Natural killer cell treated with Interleukin-12 subunit alpha and Interleukin-12 subunit beta and Interleukin-15 and Interleukin-18, amount 100 ng/mL, for 72 hours (primary cell): ENCODE measurements at places on chromosomes 7 and 10. TPM values are rescaled to one million over a fixed set of nuclear protein-coding genes. Genes with fewer than 3 reads are reported as not detected.
A peak's percentile ranks its signal among the peaks of the same experiment; 100 is the strongest.

DNA sequence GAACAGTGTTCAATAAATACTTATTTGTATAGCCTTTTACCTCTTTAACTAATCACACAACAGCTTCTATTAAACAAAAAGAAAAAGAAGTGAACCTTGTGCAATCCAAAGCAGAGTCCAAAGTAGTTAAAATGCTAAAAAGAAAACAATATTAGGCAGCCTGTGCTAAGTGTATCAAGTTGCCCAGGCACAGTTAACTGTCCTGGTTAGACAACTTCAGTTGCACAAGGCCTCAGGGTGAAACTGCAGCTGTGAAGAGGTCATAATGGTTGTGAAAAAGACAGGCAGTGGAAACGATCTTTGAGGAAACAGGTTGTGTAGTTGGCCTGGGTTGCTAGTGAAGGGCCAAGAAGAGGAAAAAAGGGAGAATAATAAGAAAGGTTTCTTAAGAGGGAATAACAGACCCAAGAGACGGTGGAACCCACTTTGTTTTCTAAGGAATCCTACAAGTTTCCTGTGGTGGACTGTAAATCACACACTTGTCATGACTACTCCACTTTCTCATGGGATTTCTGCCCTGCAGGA is 6.0 kb upstream of the CROT start:
- peaks cover 6% of the 10 kb centered on the region for H3K36me3 ChIP-seq
- no peak overlapping the region for H3K4me3 ChIP-seq
- H3K27me3 ChIP-seq = no peaks in the 10 kb centered on the region
- DNase-seq = no peak
- peaks cover 27% of the 10 kb centered on the region for H3K4me1 ChIP-seq

GRCh38 chr7:137390076-137390475 is 46.5 kb upstream of the PTN start:
- no peak overlapping the region for H3K4me3 ChIP-seq
- H3K4me1 ChIP-seq = no peaks in the 10 kb centered on the region
- no peak for DNase-seq
- H3K27me3 ChIP-seq = no peaks in the 10 kb centered on the region

- no peak overlapping the region for H3K27ac ChIP-seq
- peaks cover 2% of the 10 kb centered on the region for H3K27me3 ChIP-seq
- no peak for DNase-seq
- H3K36me3 ChIP-seq = no peaks in the 10 kb centered on the region
- H3K4me1 ChIP-seq = no peaks in the 10 kb centered on the region
- no peak overlapping the region for H3K4me3 ChIP-seq
Measured at GRCh38 chr10:47175181-47176123, 124.5 kb upstream of the GDF10 start.

DNA sequence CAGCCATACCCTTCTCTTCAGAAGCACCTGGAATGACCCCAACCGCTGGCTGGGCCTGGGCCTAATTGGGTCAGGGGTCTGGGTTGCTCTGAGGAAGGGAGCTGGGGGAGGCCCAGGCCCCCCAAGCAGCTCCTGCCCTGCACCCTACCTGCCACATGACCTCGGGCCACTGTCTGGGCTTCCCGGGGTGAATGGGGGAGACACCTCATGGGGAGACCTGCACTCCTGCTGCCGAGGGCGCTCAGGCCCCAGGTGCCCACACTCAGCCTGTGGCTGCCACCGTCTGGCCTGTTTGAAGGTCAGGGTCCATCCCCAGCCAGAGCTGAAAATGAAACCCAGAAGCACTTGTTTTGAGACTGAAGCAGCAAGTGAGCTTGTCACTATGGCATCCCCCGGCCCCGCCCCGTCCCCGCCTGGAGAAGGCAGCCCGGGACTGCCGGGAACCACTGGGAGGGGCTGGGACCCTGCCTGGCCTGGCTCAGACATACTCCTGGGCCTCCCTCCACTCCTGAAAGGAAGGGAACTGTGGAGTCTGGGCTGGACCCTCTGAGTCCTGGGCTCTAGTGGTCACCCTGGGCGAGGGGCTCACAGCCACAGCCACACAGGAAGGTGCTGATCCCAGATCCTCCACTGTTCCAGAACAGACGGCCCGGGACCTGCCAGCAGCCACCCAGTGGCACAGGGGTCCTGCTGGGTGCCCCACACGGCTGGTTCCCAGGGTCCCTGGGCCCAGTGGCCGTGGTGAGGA is 7.4 kb upstream of the MICALL2 start:
- peaks cover 5% of the 10 kb centered on the region for H3K4me1 ChIP-seq
- no peak overlapping the region for H3K4me3 ChIP-seq
- H3K27ac ChIP-seq = no peak overlapping the region
- no peak for DNase-seq
- H3K27me3 ChIP-seq = no peaks in the 10 kb centered on the region

DNA sequence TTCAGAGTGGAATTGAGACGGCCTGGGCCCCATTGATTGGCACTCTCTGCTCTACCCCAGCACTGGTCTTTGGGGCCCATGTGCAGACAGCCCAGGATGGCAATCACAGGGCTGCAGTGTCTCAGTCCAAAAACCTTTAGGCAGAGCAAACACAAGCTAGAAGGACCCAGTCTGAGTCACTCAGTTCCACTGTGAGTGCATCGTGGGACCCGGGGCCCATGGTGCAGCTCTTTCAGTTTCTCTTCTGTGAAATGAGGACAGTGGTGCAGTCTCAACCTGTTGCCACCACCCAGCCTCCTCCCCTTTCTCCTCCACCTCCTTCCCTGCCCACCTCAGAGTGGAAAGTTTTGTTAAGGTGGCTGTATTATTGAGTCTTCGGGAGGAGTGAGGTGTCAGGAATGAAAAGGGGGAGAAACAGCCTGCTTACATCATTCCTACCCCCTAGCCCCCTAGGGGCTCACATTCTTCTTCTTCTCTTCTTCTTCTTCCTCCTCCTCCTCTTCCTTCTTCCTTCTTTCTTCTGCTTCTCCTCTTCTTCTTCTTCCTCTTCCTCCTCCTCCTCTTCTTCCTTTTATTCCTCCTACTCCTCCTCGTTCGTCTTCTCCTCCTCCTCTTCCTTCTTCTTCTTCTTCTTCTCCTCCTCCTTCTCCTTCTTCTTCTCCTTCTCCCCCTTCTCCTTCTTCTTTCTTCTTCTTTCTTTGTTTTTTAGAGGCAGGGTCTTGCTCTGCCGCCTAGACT is 19.5 kb upstream of the CARD11 start:
- peak overlapping the region; percentile 86 for H3K4me3 ChIP-seq
- H3K36me3 ChIP-seq = no peaks in the 10 kb centered on the region
- no peaks in the 10 kb centered on the region for H3K27me3 ChIP-seq
- peak; percentile 89 for DNase-seq

DNA sequence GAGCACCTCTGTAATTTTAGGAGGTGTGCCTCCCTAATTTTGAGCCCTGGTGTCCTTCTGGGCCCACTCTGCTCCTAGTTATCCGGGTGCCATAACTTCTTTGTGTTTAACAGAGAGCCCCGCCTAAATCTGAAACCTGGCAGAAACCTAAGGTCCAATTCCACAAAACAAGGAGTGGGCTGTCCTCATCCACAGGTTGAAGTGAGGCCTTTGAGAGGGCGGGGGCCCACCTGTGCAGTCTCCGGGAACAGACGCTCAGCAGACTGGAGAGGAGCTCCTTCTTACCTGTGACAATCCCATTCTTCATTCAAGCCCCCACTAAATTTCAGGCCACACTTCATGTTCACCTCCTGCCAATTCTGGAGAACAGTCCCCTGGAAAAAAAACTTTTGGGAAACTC is 10.9 kb downstream of the TMEM72 start:
- no peak overlapping the region for H3K4me3 ChIP-seq
- H3K27me3 ChIP-seq = no peaks in the 10 kb centered on the region
- no peaks in the 10 kb centered on the region for H3K4me1 ChIP-seq
- H3K27ac ChIP-seq = no peak overlapping the region
- DNase-seq = no peak
- no peaks in the 10 kb centered on the region for H3K36me3 ChIP-seq

DNA sequence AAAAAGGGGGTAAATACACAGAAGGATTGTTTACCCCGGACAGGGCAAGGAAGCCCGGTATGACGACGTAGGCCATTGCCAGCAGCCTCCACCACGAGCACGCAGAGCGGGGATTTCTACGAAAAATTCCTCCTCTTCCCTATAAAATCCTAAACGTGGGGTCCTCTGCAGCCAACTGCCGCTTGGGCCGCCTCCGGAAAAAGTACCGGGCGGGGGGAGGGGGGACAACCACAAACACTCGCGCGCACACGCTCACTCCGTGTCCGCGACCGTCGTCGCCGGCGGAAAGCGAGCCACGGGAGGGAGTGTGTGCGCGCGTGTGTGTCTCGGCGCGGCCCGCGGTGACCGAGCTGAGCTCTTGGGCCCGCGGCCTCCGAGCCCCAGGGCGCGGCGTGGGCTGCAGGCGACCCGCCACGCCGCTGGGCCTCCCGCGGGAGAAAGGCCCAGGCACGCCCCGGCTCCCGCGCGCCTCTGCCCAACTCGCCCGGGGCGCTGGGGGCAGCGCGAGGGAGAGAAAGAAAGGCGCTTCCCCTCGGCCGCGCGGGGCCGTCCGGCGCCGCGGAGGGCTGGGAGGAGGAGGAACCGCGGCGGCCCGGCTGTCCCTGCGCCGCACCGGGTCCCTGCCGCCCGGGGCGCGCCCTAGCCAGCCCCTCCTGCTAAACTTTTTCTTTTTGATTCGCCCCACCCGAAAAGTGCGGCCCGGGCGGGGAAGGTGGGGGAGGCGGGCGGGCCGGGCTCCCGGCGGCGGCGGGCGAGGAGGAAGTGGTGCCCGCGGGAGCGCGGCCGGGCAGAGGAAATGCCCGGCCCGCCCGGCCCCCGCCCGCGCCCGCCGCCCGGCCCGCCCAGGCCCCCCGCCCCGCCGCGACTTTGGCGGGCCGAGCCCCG is 1.5 kb downstream of the CTBP2 start:
- H3K27ac ChIP-seq = peak overlapping the region; percentile 68
- H3K4me1 ChIP-seq = peaks cover 40% of the 10 kb centered on the region
- no peaks in the 10 kb centered on the region for H3K27me3 ChIP-seq
- DNase-seq = peak; percentile 72
- H3K4me3 ChIP-seq = peak overlapping the region; percentile 91
- no peaks in the 10 kb centered on the region for H3K36me3 ChIP-seq

DNA sequence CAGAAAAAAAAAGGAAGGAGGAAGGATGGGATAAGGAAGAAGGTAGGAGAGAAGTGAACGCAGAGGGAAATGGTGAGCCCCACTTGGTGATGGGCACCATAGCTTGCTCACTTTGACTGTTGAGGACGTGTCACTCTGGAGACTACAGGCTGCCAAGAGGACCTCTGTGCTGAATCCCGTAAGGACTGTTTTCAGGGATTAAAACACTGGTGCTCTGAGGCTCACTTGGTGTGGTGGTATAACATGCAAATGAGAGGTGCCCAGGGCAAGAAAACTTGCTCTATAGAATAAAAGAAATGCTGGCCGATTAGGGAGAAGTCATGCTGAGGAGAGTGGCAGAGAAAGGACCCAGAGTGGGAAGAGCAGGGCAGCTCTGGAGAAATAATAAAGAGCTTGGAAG is 5.3 kb upstream of the IL2RA start:
- H3K27me3 ChIP-seq = no peaks in the 10 kb centered on the region
- H3K4me3 ChIP-seq = peak overlapping the region; percentile 83
- no peak for DNase-seq
- peaks cover 67% of the 10 kb centered on the region for H3K4me1 ChIP-seq
- peaks cover 13% of the 10 kb centered on the region for H3K36me3 ChIP-seq
- H3K27ac ChIP-seq = peak overlapping the region; percentile 97

The SH2B2 gene
- total RNA-seq = 4.9 TPM
